ENCODE measurements at places on chromosomes 7 and 10. TPM values are rescaled to one million over a fixed set of nuclear protein-coding genes. Genes with fewer than 3 reads are reported as not detected.

Gene NODAL
- not detected for total RNA-seq

Gene PDZD7
- total RNA-seq, result 0.54 TPM

- DNase-seq, result no peak
Measured at GRCh38 chr10:133372507-133372906, 647 bp downstream of the ECHS1 start.

GRCh38 chr10:43396061-43396927, 12.7 kb downstream of the HNRNPF start:
- peak; percentile 87 for DNase-seq

DNA sequence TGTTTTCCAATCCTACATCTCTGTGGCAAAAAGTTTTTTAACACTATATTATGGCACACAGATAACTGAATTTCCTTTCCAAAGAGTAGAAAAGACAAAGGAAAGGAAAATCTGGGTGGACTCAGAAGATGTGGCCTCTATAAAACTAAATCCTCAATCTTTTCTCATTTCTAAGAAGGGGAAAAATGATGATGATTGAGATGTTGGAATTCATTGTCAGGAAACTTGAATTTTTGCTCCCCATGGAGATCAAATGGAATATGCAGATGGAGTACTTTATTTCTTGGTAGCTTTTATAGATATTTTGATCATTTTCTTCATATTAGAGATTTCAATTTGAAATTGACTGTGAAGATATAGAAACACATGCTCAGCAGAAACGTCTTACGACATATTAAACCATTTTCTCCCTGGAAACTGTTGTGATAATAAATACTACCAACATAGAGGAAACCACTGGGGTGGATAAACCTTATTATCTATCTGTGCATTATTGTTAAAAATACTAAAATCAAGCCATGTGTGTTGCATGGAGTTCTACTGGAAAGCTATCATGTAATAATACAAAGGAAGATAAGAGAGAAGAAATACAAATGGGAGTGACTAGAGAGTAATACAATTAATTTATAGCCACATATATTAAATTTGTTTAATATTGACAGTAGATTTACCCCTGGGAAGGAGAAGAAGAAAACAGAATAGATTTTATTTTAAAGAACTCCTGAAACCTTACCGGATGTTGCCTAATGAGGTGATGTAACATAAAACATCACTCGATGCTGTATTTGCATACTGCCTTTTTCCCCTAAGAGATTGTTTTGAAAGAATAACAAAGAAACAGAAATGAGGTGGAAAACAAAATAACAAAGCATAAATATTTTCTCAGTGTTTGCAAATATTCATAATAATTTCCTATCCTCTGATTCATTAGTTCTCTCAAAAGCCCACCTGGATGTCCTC, 931.2 kb upstream of the C7orf33 start:
- DNase-seq, result no peak

GRCh38 chr7:55570939-55571338, 1.4 kb downstream of the VOPP1 start:
- DNase-seq, result no peak

- no peak for DNase-seq
Measured at GRCh38 chr10:122707535-122707934, 7.9 kb upstream of the C10orf120 start.

All from psoas muscle (tissue), 8 donors.